HCEC 1CT (cell line): ENCODE measurements at places on chromosomes 16 and 17.

- no peak for DNase-seq
Observed at GRCh38 chr17:36001862-36002603, 680 bp upstream of the CCL15 start.

DNA sequence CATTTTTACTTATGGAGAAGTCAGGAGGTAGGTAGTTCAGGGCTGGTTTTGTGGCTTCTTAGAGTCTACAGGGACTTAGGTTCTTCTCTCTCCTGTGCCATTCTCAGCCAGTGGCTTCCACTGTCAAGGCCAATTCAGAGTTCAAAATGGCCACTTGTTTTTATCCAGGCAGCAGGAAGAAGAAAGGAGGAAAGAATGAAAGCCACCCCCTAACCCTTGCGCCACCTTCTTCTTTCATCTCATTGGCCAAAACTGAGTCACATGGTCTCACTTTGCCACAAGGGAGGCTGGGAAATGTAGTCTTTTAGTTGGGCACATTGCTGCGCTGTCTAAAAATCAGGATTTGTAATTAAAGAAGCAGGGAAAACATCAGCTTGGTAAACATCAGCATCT lies 60.8 kb upstream of the MED9 start:
- DNase-seq, result peak; percentile 69

DNA sequence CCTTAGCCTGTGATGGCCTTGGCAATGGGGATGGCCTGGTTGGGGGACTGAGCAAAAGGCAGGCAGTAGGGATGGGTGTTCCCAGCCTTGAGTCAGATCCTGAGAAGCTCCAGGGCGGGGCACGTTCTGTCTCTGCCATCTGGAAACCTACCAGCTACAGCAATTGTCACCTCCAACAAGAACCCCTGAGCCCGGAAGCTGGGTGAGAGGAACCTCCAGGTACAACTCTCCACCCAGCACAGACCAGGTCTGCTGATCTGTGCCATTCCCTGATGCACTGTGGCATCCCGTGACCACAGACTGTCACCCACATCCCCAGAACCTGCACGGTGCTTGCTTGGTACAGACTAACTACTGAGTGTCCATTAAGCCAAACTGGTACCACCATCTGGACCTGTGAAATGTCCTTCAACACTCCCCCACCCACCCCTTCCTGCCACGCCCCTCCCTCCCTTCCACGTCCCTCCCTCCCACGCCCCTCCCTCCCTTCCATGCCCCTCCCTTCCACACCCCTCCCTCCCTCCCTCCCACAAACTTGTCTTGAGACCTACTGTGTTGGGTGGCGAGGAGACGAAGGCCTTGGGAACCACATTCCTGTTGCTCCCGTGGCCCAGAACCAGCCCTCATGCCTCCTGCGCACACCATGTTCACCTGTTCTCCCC lies 16.6 kb downstream of the MYO15B start:
- DNase-seq, result no peak

DNA sequence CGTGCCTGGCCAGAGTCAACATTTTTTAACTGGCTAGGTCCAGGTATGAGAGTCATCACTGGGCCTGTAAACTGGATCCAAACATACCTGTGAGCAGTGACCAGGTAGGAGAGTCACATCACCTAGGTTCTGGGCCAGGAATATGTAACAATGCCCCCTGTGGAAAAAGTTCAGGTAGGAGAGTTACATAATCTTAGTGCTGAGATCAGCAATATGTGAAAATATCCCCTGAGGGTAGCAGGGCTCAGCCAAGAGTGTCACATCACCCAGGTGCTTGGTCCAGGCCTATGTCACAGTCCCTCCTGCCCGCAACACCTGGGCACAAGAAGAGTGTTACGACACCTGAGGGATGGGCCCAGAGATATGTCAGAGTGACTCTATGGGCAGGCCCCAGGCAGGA lies 2104.7 kb downstream of the TP53TG3F start:
- no peak for DNase-seq
